Activated CD4-positive, alpha-beta memory T cell treated with anti-CD3 and anti-CD28 coated beads for 36 hours (primary cell): ENCODE measurements at places on chromosomes 11 and 22. TPM values are rescaled to one million over a fixed set of nuclear protein-coding genes. Genes with fewer than 3 reads are reported as not detected.

- DNase-seq = no peak
These were observed 11.6 kb upstream of the RTN4R start for GRCh38 chr22:20279662-20280134.

DNA sequence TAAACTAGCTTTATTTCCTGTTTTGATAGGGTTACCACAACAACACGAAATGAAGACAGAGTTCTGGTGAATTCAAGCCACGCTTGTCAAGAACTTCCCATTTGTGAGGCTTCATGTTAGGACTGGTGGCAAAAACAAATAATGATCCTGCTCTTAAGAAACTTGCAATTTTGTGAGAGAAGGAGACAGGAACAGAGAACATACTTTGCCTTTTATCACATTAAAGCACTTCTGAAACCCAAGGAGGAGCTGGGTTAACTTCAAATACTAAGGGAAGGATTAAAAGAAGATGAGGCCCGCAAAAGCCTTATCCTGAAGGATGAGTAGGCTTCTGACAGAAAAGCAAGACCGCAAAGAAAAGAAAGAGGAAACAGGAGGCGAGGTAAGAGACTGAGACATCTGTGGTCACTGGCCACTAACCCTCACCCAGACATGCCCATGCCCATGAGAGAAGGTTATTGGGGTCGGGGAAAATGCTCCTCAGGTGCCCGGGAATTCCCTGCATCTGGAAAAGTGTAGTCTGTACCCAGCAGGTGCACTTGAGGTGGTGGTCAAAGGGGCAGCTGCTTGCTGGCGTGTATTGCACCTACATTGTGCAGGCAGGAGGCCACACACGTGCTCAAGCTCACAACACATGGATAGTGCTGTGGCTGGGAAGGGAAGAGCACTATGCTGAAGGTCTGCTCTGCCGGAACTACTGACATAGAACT, 50.5 kb downstream of the MAPK1 start:
- DNase-seq = peak; percentile 35

GRCh38 chr11:61900251-61900650, 8.9 kb upstream of the FADS3 start:
- DNase-seq = no peak

DNA sequence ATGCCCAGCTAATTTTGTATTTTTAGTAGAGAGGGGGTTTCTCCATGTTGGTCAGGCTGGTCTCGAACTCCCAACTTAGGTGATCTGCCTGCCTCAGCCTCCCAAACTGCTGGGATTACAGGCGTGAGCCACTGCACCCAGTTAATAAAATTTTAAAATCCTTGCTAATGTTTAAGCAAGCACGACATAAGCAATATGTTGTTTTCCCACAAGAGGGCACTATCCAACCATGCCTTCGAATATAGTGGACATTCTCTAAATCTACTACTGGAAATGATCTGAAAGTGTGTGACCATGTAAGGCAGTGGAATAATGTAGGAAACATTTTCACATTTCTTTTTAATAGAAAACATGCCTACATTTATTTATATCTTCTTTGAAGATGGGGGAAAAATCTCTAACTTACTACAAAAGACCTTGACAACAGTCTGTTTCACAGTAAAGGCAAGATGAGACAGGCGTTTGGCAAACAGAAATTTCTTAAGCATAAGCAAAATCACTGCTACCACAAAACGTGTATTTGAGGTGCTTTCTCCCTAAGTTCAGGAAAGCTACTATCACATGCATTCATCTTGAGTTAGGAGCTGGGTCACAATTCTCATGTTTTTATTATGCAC, 38.2 kb downstream of the PITPNB start:
- DNase-seq = no peak

Gene CALCA
- not detected for total RNA-seq

GRCh38 chr11:11387207-11387606, 34.2 kb upstream of the CSNK2A3 start:
- DNase-seq = no peak

DNA sequence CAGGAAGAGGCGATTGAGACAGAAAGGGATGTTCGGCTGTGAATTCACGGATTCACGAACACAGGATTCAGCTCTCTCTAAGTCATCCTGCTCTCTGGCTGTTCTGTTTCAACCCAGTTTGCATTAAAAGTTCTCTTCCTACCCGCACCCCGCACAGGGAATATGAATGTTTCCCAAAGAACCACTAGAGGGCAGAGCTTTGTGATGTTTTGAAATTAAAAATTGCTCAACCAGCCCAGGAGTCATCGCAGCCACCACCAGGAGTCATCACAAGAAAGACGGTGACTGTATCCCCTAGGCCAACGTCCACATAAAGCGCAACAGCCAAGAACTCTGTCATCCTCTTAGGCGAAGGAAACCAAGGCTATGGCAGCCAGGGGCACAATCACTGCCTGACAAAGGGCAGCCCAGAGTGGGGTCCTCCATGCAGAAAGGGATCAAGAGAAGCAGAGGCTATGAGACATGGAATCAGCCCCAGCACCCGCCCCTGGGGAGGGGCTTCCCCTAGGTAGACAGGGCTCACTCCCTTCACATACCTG, 122.4 kb downstream of the WT1 start:
- DNase-seq = peak; percentile 68

Gene CRYBB1
- 0.48 TPM for total RNA-seq

GRCh38 chr22:41638748-41639147, 17.7 kb downstream of the XRCC6 start:
- no peak for DNase-seq

- DNase-seq = no peak
These were observed 133.0 kb downstream of the BRD1 start for GRCh38 chr22:49694462-49695260.

- DNase-seq = no peak
These were observed 120.1 kb downstream of the SWAP70 start for GRCh38 chr11:9783986-9784385.

DNA sequence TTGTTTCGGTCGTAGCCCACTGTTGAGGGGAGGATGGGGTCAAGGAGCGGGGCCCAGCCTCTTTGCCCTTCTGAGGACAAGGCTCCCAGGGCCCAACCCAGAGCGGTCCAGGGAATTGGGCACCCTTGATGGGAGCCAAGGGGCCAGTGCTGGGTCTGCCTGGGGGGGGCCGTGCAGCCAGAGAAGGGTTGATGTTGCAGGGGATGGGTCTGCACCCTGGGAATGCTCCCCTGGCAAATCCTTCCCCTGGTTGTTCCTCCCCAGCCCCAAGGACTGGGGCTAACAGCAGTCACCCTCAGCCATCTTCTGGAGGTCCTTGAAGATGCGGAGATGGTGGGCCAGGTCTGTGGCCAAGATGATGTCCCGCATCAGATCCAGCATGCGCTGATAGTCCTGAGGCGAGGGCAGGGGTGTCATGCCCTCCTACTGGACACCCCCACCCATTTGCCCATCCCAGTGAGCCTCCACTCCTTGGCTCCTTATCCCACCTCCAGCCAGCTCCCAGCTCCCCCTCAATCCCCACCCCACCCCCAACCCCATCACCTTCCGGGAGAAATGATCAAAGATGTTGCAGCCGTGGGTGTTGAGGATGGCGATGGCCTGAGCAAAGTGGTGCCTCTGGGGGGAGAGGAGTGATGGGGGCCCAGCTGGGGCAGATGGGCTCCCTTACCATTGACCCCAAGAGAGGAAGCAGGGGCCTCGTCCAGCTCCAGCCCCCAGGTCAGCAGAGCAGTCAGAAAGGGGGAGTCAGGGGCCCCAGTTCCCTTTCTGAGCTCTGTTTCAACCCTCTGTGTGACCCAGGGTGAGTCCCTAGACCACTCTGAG, 95.0 kb downstream of the PDE2A start:
- DNase-seq = no peak

DNA sequence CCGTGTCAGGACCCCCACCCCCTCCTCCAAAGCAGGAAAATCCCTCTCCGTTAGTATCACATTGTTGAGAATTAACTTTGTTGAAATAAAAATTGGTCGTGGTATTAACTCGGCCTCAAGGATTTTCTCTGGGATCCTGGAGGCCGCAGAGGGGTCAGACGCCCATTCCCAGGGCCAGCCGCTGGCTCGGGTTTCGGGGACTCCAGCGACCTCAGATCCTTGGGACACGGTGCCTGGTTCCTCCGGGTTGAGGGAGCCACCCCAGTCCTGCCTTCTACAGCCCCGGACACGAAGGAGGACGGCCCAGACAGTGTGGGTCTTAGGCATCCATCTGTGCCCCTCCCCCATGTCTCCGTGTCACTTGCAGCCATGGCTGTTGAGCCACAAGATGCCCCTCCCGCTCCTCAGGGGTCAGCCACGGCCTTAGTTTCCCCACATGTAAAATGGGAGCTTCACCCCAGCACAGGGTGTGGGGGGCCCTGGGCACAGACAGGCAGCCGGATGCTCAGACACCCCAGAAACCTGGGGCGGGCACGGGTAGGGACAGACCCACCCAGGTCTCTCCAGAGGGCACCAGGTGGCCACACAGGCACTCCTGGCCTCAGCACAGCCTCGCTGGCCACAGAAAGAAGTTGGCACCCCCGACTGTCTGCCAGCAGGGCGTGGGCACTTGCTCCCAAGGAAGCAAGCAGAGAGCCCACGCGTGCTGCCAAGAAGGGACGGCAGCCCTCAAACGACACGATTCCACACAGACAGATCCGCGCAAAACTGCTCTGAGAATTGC, 15.5 kb downstream of the GP1BB start:
- DNase-seq = no peak

Gene HOATZ
- total RNA-seq = not detected

DNA sequence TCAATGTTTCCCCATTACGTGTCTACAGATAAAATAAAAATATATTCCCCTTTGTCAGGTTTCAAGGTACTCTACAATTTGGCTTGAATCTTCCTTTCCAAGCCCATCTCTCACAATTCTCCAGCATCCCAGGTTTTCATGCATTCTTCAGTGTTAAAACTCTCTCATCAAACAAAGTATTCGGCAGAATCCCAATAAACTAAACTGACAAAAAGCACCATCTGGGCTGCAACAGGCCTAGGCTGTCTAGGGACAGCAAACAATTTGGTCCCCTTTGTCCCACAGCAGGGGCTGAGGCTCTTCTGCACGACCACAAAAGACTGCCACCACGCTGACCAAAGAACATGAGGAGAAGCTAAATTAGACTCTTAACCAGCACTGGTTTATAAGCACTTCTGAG, 159.4 kb downstream of the CADM1 start:
- no peak for DNase-seq

GRCh38 chr11:77505956-77506355, 32.1 kb upstream of the PAK1 start:
- DNase-seq = no peak

DNA sequence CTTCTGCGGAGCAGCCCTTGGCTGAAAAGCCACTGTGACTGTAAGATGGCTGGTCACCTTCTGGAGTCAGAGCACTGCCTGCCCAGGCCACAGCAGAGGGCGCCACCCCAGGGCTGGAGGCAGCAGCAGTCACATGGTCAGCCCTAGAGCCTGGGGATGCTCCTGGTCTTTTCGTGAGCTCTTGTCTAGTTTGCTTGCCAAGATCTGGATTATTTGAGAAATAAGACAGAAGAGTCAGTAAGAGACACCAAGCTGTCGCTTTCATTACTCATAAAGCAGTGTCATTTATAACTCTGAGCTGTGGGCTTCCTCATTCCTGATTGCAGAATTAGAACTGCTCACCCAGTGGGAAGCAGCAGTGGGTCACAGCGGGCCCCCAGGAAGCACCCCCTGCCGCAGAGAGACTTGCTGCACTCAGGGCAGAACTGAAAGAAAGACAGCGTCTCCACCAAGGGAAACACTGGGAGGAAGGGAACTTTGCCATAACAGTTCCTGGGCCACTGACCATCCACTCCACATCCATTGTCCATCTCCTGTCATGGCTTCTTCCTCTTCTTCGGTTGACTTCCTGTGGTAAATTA, 56.7 kb downstream of the PPP6R2 start:
- peak; percentile 52 for DNase-seq

- DNase-seq = no peak
These were observed 45.3 kb upstream of the ADA2 start for GRCh38 chr22:17264321-17265052.

- DNase-seq = no peak
These were observed 186.1 kb upstream of the E2F8 start for GRCh38 chr11:19426756-19427403.

DNA sequence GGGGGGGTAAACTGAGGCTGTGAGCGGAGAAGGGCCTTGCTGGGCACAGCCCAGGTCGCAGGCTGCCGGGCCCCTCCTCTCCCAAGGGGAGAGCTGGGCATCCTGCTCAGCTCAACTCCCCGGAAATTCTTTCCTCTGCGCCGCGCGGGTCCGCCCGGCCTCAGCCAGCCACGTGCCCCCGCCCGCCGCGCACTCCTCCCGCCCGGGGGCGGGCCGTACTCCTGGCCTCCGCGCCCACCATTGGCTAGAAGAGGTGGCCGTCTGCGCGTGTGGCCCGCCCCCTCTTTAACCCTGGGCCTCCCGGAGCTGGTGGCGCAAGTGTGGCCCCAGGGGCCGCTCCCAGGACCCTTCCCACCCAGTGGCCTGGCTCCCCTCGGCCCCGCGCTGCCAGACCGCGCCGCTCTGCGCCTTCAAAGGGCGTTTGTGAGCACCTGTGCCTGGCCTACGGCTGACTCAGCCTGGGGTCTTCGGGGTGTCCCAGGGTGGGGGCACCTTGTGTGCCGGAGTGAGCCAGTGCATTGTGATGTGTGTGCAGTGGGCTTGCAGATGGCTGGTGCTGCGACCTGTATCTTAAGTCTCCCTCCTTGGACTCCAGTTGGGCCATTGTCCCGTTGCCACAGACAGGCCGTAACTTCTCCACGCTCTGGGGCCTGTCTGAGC, 2.0 kb downstream of the MRGPRF start:
- DNase-seq = peak; percentile 57

Gene SMIM35
- total RNA-seq = 0.40 TPM

DNA sequence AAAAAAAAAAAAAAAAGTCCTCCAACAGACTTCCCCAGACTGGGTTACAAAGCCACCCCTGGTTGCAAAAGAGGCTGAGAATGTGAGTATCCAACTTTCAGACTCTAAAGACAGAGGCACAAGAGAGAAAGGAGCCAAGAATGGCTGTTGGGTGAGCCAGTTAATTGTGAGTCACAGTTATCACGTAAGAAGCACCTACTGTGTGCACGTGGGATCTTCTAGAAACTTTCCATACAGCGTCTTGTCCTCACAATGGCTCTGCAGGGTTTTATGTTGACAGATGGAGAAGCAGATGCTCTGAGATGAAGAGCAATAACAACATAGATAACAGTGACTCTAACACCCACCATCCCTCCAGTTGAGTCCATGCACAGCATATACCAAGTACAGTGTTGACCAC, 41.0 kb downstream of the CD82 start:
- DNase-seq = no peak

GRCh38 chr11:118170882-118171268, 5.6 kb downstream of the SCN2B start:
- no peak for DNase-seq

DNA sequence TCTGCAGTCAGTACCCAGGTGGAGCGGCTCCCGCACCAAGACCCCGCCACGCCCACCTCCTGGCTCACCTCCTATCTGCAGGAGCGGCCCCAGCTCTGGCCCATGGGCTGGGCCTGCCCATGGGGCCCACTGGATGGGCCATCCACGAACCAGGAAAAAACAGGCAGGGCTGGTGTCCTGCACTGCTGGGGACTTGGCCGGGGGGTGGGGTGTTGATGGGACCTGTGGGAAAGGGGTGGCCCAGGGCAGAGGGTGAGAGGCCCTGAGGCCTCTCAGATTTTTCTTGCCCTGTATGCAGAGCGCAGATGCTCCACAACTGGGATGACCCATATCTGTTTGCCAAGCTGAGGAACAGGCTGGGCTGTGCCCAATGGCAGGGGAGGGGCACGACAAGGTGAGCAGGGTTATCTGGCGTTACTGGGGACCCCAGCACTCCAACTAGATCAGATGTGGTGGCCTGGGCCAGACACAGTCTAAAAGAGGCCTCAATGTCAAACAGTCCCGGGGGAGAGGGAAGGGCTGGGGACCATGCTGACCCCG, 2.7 kb upstream of the PIM3 start:
- DNase-seq = no peak

Gene TEX12
- not detected for total RNA-seq

GRCh38 chr22:32854351-32854804, 52.9 kb downstream of the TIMP3 start:
- DNase-seq = no peak
